ENCODE measurements at places on chromosomes 7 and 10. TPM values are rescaled to one million over a fixed set of nuclear protein-coding genes. Genes with fewer than 3 reads are reported as not detected.
A peak's percentile ranks its signal among the peaks of the same experiment; 100 is the strongest.

DNA sequence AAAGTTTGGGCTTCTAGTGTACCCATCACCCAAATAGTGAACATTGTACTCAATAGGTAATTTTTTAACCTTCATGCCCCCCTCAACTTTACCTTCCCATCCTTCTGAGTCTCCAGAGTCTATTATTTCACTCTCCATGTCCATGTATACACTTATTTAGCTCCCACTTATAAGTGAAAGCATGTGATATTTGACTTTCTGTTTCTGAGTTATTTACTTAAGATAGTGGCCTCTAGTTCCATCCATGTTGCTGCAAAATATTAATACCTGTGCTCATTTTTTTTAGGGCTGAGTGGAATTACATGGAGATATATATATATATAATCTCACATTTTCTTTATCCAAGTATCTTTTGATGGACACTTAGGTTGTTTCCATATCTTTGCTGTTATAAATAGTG lies 21.1 kb upstream of the PHF14 start:
- H3K27me3 ChIP-seq: peaks cover 13% of the 10 kb centered on the region
- H3K27ac ChIP-seq: no peak overlapping the region
- H3K36me3 ChIP-seq: no peaks in the 10 kb centered on the region
- H3K4me1 ChIP-seq: peaks cover 16% of the 10 kb centered on the region

DNA sequence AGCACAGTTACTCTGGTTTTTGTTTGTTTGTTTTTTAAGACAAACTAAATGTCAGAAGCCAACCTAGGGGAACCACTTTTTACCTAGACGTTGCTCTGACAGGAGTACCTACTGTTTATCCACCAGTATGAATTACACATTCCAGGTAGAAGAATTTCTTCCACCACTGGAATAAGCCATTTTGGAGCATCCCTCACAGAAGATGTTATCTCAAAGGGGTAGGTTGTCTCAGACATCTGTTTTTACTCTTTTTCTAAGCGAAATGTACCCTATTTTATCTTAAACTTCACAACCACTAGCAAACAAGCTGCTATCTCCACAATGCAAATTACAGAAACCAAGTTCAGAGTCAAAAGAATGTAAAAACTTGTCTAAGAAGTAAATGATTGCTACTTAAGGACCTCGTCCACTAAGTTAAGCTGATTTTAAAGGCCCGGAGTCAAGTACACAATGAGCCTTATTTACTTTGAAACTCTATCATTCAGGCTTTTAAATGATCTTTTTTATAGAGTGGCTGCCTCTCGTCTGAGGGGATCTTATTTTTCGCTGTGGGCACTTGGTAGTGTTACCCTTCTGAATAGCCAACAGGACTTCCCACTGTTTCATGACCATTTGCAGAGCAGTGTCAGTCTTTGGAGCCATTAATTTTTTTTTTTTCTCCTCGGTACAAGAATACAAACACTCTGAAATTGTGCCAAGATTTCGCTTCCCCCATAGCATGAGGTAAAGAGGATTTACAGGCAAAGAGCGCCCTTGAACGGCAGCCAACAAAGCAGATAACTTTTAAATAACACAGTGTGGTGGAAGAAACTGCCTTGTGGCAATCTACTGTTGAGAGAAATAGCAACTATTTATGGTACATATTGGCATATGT lies 15.7 kb upstream of the ARMC3 start:
- no peaks in the 10 kb centered on the region for H3K36me3 ChIP-seq
- H3K4me1 ChIP-seq: no peaks in the 10 kb centered on the region
- H3K4me3 ChIP-seq: no peak overlapping the region

SH2D4B gene
- not detected for total RNA-seq

AGBL3 gene
- total RNA-seq: 0.80 TPM

DNA sequence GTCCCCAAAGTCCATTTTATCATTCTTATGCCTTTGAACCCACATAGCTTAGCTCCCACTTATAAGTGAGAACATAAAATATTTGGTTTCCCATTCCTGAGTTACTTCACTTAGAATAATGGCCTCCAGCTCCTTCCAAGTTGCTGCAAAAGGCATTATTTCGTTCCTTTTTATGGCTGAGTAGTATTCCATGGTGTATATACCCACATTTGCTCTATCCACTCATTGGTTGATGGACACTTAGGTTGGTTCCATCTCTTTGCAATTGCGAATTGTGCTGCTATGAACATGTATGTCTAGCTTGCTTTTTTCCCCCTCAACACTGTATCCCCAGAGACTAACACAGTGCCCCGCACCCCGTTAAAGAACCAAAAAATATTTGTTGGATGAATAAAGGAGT lies 670 bp upstream of the CAPZA2 start:
- peaks cover 4% of the 10 kb centered on the region for H3K27me3 ChIP-seq
- no peak for DNase-seq
- peak overlapping the region; percentile 82 for H3K27ac ChIP-seq
- peaks cover 15% of the 10 kb centered on the region for H3K36me3 ChIP-seq
- H3K4me3 ChIP-seq: peak overlapping the region; percentile 99

- H3K27me3 ChIP-seq: no peaks in the 10 kb centered on the region
- H3K4me1 ChIP-seq: no peaks in the 10 kb centered on the region
- DNase-seq: no peak
- peaks cover 4% of the 10 kb centered on the region for H3K36me3 ChIP-seq
- no peak overlapping the region for H3K27ac ChIP-seq
Measured at GRCh38 chr7:157751951-157752673, 415.3 kb downstream of the DNAJB6 start.

DNA sequence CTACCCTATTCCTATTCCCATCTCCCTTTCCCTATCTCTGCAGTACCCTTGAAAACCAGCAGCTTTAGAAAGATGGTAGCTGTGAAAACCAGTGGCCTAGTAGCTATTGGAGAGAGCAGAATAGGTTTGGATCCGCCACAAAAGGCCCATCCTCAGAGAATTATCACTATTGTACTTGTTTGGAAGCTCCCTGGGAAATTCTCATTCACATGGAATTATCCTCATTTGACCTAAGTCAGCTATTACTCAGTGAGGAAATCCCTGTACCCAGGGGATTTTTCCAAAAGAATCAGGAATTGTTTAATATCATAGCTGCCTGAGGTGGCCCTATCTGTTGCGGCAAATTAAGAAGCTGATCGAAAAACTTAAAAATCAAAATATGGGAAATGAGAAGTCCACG lies 51.6 kb downstream of the DGKI start:
- H3K36me3 ChIP-seq: peaks cover 16% of the 10 kb centered on the region
- H3K27me3 ChIP-seq: no peaks in the 10 kb centered on the region
- no peak overlapping the region for H3K4me3 ChIP-seq
- no peak overlapping the region for H3K27ac ChIP-seq
- no peak for DNase-seq

GRCh38 chr7:55546814-55547213 lies 25.5 kb downstream of the VOPP1 start:
- peak; percentile 79 for DNase-seq
- H3K4me3 ChIP-seq: no peak overlapping the region
- peaks cover 67% of the 10 kb centered on the region for H3K4me1 ChIP-seq
- H3K36me3 ChIP-seq: peaks cover 9% of the 10 kb centered on the region
- H3K27ac ChIP-seq: peak overlapping the region; percentile 72

SFXN2 gene
- total RNA-seq: 3.1 TPM

Measured in HFFc6 (cell line).